ENCODE measurements at places on chromosomes 2 and 18. TPM values are rescaled to one million over a fixed set of nuclear protein-coding genes. Genes with fewer than 3 reads are reported as not detected.

Gene SEC11C
- 15.7 TPM for total RNA-seq

DNA sequence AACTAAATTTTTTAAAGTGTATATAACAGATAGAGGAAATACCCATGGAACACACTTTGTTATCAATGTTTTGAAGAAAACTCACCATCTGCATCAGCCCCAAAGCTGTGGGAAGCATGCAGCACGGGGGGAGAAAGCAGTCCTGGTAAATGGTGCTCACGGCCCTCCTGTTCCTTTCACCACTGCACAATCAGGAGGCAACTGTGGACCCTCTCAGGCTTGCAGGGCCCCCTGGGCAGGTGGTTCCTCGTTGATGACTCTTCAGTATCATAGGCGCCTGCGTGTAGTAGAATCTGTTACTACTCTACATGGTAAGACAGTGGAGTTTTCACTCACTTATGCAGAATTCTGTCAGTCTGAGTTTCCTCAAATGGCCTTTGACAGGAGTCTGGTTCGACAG, 4.9 kb upstream of the CNDP1 start:
- no peak for DNase-seq

DNA sequence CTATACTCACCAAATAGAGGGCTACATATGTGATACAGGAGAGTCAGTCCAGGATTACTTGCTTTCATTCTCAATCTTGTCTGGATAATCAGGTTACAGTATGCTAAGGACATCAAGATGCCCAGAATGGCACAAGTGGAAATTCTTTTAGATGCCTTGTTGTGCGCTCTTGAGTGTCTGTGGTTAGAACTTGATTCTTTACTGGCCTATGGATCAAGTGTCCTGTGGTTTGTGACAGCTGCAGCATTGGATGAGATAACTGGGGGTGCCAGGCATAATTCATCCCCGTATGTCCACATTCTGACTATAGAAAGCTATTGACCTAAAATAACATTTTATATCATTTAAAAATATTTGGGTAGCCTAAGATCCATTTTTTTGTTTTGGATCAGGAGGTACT, 40.1 kb downstream of the CDC42EP3 start:
- DNase-seq, result no peak

Gene RBMS1
- 24.0 TPM for total RNA-seq

DNA sequence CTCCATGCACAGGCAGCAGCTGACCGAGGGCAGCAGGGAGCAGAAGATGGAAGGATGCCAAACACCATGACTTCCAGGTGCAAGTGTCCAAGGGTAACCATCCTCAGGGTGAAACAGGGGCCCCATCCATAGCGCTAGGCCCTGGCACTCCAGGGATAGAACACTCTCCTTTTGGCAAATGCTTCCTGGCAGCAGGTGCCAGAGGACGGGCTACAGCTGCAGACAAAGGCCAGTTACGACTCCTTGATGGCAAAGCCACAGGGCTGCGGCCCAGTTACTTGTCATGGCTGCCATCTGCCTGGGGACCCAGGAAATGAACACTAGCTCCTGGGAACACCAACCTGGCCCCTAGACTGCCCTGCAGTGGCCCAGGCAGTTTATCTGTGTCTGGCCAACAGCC, 178.8 kb downstream of the TMEM163 start:
- DNase-seq, result no peak

All from Peyer's patch (tissue), 4 donors.